ENCODE measurements at places on chromosomes 4 and X. TPM values are rescaled to one million over a fixed set of nuclear protein-coding genes. Genes with fewer than 3 reads are reported as not detected.

The VSIG1 gene
- 16.8 TPM for total RNA-seq

The ADRA2C gene
- not detected for total RNA-seq

The RENBP gene
- total RNA-seq = 39.2 TPM

The MAGED4B gene
- 18.2 TPM for total RNA-seq

The PNMA6F gene
- not detected for total RNA-seq

The CHRDL1 gene
- not detected for total RNA-seq

The YIPF7 gene
- 0.53 TPM for total RNA-seq

DNA sequence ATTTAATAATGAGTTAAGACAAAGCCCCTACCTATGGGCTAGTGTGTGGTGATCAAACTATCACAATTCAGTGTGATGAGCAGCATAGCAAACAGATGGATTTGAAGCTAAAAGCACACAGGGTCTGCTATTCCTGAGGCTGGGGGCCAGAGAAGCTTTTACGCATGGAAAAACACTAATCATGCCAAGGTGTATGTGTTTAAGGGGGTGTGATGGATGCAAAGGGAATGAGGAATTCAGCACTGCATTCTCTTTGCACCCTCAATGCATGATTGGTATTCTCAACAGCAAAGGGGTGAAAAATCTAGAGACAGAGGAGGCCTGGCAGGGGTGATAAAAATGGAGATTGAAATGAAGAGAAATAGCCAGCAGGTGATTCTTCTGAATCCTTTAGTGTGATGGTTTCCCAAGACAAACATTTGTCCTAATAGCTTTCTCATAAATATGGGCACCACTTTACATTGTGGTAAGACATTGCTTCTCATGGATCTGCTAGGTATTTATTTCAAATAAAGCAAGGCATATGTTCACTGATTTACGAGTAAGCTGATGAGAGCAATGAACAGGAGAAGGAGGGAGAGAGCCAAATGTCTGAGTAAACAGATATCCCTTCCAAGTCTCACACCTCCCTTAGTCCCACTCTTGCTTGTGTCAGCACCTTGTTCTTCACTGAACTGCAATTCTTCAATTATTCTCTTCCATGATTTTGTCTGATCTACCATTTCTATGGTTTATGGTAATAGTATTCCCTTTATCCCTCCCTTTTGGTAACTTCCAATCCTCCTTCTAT lies 15.7 kb downstream of the C1QTNF7 start:
- DNase-seq = no peak

DNA sequence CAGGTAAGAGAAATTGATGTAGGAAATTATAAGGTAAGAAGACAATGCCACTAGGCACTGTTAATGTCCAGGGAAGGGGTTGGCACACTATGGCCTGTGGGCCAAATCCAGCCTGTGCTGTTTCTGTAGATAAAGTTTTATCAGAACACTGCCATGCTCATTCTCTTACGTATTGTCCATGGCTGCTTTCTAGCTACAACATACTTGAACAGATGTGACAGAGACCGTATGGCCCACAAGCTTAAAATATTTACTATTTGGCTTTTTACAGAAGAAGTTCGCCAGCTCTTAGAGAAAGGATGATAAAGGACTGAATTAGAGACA lies 168.0 kb downstream of the CDS1 start:
- no peak for DNase-seq

- no peak for DNase-seq
Observed at GRCh38 chr4:5999830-6000365, 18.3 kb downstream of the C4orf50 start.

DNA sequence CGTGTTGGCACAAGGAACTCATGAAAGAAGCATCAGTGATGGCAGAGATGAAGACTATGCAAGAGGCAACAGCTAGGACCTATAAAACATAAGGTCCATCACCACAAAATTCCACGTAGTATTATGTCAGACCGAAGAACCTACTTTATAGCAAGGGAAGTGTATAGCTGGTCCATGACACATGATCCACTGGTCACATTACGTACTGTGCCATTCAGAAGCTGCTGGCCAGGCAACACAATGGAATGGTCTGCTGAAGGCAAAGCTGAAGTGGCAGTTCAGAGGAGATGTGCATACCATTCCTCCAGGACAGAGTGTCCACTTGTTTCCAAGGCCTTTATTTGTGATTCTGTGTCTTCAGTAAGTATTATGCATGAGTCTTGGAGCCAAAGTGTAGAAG lies 215.5 kb upstream of the UGT8 start:
- no peak for DNase-seq

- DNase-seq = no peak
Observed at GRCh38 chr4:123990310-123990870, 593.8 kb downstream of the SPRY1 start.

GRCh38 chr4:184167576-184167975 lies 50.1 kb downstream of the ENPP6 start:
- peak; percentile 10 for DNase-seq

GRCh38 chr4:182778222-182778982 lies 138.8 kb downstream of the DCTD start:
- DNase-seq = no peak

DNA sequence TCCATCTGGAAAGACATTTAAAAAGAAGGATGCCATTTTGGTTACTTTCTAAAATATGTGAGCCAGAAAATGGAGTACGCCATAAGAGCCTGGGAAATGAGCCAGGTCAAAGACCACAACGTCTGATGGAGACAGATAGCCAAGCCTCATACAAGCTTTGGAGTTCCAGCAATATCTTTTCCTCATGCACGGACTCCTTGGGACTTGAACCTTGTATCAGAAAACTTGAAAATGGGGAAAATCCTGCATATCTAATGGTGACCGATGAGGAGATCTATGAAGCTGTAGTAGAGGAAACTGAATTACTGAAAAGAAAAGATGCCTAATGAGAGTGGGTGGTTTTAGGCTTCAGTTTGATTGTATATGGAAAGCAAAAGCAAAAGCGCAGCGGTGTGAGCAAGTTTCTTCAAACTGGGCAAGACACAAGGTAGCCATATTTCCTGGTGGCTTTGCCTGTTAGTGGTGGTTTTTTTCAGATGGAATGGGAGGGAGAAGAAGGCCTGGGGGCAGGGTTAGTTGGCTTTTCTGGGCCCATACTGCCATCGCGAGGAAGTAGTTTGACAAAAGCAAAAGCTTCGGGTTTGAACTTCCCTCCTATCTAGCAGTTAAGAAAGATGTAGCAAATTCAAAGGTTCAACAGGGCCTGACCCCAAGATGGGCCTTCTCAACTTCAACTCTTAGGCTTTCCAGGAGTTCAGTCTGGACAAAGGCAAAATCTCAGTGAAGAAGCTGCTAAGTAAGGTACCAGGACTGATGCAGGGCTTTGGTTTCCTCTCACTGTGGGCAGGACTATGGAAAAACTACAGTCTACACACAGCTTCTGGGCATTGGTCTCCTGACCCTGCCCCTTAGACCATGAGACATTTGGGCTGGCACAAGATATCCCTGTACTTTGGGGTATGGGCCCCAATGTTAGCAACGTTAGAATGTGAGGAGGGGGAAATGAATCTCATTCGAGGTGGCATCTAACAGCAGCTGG lies 210.0 kb upstream of the STK26 start:
- peak; percentile 87 for DNase-seq

DNA sequence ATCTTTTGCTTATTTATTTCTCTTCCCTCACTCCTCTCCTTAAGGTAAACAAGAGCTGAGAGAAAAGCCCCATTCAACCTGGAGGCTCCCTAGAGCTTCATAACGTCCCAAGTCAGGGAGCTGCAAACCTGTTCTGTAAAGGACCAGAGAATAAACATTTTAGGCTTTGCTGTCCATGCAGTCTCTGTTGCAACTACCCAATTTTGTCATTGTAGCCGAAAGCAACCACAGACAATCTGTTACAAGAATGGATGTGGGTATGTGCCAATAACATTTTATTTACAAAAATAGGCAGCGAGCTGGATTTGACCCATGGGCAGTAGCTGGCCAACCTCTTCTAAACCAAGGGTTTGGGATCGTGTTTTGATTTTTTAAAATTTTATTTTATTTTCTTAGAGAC lies 71.3 kb upstream of the TBL1X start:
- no peak for DNase-seq

DNA sequence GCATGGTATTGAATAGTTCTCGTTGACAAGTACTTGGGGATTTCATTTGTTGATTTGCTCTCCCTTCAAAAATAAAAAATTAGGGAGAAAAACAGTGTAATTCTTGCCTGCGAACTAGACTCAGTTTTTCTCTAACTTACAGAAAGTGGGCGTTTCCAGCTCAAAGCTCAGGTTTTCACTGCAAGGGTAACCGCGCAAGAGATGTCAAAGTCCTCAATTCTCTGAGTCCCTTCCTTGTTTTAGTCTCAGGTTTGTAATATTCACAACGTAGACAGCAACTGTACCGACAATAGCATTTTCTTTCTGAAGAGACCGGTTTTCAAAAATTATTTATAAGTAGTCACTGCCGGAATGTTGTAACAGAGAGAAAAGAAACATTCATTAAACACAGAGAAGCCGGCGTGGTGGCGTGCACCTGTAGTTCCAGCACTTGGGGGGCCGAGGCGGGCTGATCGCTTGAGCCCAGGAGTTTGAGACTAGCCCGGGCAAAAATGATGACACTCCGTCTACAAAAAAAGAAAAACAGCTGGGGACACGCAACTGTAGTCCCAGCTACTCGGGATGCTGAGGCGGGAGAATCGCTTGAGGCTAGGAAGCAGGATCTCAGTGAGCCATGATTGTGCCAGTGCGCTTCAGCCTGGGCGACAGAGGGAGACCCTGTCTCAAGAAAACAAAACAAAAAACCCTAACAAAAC lies 774 bp downstream of the ZCCHC4 start:
- DNase-seq = no peak

GRCh38 chr4:147754037-147754445 lies 22.2 kb downstream of the ARHGAP10 start:
- DNase-seq = no peak

- DNase-seq = no peak
Observed at GRCh38 chr4:17812801-17813200, 2.0 kb downstream of the NCAPG start.

DNA sequence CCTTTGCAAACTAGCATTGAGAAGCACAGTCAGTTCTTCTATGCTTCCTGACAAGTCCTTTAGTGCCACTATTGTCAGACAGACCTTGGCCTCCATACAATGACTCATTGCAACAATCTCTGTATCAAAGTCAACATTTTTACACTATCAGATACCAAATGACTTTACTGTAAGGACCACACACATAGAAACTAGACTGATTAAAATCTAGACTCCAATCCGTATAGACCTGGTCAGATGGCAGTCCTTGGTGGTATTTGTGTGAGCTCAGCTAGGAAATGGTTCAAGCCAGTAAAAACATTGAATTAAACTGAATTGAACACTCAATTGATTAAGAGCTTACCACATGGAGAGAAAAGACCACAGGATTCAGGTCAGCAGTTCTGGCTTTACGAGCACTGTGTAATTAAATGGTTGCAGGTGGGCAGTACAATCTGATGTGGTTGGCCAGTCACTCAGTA lies 549.8 kb upstream of the LCORL start:
- no peak for DNase-seq

DNA sequence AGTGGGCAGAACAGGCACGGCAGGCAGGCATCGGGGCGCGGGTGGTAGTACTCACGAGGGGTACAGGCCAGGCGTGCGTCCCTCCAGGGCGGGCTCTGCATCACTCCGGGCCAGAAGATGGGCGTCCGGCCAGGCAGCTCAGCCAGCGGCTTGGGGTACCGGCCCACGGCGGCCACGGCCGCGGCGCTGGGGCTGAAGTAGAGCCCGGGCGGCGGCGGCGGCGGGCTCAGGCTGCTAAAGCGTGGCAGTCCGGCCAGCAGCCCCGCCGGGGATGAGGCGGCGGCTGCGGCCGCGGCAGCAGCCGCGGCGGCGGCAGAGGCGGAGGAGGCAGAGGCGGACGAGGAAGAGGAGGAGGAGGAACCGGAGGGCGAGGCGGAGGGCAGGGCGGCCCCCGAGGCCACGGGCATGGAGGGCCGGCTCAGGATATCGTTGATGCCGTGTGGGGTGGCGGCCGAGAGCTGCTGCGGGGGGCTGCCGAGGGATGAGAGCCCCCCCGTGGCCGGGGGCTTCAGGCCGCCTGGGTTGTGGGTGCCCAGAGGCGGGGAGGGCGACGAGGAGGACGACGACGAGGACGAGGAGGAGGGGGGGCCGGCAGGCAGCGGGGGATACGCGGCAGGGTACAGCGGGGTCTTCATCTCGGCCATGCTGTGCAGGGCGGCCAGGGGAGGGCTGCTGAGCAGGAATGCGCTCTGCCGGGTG lies 1.4 kb downstream of the NKX6-1 start:
- DNase-seq = peak; percentile 29

DNA sequence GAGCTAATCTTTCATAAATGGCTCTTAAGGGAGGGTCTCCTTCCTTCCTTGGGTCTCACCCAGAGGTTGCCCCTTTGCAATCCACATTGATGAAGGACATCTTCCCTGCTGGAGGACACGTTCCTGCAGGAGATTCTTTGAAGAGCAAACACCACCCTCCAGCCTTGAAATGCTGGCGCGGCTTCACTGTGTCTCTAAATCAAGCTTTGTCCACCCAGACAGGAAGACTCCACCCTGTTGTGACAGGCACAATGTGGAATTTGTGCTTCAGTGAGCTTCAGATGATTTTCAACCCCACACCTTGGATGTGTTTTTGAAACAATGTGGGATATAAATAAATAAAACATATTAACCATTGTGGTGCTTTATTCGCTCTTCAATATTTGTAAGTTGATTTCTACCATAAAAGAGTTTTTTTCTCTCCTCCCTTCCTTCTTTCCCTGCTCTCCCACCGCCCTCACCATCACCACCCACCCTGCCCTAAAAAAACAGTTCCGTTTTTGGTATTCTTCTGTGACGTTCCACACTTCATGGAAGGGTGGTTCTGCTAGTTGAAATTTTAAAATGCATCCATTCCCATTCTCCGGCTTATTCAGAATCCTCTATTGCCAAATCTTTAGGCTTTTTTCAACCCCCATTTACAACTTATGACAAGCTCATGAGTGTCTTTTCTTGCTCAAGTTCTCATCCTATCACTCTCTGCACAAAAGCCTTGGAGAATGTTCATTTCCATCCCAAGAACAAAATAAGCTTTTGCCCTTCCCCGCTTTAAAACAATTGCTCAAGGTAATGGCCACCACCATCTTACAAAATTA lies 264.3 kb downstream of the RAPGEF2 start:
- DNase-seq = no peak

DNA sequence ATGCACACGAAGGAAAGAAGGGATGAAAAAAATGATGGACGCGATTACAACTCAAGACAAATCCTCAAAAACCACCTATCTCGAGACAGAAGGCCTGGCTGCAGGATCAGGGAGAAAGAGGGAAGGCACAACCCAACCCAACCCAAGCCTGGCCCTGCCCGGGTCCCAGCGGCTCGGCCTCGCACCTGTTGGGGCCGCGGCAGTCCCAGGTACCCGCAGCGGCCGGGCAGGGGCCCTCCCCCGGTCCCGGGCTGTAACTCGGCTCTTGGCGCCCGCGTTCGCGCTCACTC lies 464 bp downstream of the RASGEF1B start:
- no peak for DNase-seq

- DNase-seq = peak; percentile 48
Observed at GRCh38 chrX:53072418-53073114, 9.6 kb upstream of the TSPYL2 start.

DNA sequence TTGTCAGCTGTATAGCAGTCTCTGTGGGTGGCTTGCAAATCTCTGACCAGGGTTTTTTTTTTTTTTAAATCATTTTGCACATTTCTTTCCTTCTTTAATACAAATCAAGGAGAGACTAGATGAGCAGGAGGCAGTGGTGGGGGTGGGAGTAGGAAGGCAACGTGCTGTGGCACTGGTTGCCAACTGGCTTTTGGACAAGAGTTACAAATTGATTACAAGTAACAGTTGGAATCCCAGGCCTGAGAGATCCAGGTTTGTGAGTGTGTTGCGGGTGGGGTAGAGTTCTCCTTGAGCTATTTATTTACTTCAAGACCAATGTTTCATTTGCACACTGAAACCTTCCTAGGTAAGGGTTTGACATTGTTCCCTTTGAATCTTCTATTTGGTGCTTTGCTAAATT lies 325.3 kb downstream of the AFF2 start:
- DNase-seq = no peak
